Endothelial cell of umbilical vein (primary cell): ENCODE measurements at places on chromosomes 3 and 15. TPM values are rescaled to one million over a fixed set of nuclear protein-coding genes. Genes with fewer than 3 reads are reported as not detected.

GRCh38 chr3:35078780-35079179 is 560.5 kb upstream of the ARPP21 start:
- DNase-seq = no peak

Gene PCYT1A
- 65.5 and 75.4 TPM in 2 replicates for total RNA-seq

DNA sequence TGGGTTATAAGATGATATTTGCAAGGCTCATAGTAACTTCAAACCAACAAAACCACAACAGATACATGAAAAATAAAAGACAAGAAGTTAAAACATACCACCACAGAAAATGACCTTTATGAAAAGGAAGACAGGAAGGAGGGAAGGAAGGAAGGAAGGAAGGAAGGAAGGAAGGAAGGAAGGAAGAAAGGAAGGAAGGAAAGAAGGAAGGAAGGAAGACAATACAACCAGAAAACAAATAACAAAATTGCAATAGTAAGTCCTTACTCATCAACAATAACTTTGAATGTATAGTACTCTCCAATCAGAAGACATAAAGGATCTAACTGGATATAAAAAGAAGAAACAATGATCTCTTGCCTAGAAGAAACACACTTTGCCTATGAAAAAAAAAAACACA is 287.4 kb upstream of the DCBLD2 start:
- DNase-seq = no peak

Gene P2RY1
- 1.7 and 1.9 TPM in 2 replicates for total RNA-seq

DNA sequence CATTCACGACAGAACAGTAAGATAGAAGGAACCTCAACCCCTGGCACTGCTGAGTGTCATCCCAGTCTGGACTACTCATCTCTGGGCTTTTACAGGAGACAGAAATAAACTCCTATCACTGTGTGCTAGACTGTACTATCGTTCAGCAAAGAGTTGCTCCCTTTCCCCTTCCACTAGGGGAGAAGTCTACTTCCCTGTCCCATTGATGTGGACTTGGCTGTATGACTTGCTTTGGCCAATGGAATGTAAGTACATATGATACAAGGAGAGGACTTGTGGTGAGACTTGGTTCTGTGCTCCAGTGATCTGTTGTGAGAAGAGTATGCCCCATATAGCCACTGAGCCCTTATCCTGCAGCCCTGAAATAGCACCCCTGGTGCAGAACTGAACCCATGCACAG is 5.3 kb upstream of the KIF7 start:
- DNase-seq = no peak
